ENCODE measurements at places on chromosomes 4 and X.
A peak's percentile ranks its signal among the peaks of the same experiment; 100 is the strongest.

DNA sequence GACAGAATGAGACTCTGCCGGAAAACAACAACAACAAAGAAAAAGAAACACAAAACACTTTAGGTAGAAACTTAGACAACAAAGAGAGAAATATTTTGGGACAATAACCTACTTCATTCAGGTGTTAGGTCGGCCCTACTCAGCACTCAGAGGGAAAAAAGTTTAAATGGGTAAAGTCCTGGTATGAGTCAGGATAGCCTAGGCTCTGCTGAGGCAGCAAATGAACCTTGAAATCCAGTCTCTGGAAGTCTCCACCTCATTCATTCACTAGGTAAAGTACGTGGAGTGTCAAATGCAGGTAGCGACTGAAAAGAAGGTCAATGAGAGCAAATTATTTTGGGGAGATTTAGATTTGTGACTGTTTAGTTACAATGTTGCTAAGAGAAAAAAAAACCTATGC lies 127.4 kb downstream of the FHDC1 start:
- DNase-seq: no peak

DNA sequence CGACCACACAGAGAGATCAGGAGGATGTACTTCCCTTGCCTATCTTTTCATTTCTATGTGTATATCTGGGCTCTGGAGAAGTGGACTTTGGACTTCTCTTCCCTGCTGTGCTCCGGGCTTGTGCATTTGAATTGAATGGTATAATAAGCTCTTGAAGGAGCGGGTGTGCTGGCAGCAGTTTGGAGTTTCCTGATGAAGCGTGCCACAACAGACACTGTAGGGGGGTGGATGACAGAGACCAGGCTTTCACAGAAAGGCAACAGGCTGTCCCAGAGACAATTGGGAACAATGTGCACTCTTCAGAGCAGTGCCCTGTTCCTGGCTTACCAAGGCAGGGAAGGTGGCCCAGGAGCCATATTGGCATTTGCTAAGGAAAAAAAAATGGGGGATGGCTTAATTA lies 170.1 kb downstream of the FRMPD4 start:
- DNase-seq: no peak

- DNase-seq: no peak
Measured at GRCh38 chr4:78552389-78553042, 946 bp downstream of the ANXA3 start.

DNA sequence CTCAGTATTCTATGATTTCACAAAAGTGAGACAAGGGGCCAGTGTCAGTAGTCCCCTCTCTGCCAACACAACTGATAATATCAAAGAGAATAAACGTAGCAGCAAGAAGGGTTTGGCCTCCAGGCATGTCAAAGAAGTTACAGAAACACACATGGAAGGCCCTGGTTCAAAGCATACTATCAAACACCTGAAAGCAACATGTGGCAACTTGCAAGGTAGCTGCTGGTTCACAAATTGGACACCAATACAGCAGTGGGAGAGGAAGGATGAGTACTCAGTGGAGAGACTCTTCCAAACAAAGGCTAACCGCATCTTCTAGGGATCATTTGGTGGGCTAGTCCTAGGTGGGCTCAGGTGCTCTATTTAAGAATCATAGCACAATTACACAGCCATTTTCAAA lies 74.9 kb upstream of the MAOA start:
- DNase-seq: no peak

DNA sequence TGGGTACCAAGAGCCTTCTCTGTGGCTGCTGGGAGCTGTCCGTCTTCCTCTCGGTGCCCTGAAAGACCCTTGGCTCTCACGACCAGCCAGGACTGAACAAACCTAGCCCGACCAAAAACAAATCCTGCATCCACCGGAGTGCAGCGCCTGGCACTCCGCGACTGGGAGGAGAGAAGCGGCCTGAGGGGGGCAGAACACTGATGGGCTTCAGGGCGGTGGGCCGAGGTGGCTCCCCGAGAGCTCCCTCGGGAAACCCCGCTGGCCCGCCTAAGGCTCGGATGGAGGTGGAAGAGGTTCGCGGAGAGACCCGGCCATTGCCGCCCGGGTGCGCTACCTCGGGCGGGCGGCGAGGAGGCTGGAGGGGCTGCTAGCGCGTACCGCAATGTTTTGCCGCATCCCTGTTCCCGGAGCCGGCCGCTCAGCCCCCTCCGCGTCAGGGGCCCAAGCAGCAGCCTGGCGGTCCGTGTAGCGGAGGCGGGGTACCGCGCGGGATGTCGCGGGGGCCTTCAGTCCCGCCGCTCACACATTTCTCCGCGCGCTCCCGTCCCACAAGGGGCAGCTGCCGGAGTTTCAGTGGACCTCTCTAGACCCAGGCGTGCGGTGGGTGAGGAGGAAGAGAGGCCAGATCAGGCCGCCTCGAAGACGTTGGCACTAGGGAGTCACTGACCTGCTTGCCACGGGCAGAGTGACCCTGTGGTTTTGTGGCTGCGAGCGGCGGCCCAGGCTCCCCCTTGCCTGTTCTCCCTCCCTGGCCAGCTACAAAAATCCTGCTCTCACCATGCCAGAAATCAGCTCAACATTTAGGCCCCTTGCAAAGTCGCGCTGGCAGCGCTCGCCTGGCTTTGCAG lies 2.2 kb downstream of the SLITRK4 start:
- DNase-seq: peak; percentile 80

- no peak for DNase-seq
Measured at GRCh38 chr4:10781805-10782204, 97.2 kb upstream of the CLNK start.

DNA sequence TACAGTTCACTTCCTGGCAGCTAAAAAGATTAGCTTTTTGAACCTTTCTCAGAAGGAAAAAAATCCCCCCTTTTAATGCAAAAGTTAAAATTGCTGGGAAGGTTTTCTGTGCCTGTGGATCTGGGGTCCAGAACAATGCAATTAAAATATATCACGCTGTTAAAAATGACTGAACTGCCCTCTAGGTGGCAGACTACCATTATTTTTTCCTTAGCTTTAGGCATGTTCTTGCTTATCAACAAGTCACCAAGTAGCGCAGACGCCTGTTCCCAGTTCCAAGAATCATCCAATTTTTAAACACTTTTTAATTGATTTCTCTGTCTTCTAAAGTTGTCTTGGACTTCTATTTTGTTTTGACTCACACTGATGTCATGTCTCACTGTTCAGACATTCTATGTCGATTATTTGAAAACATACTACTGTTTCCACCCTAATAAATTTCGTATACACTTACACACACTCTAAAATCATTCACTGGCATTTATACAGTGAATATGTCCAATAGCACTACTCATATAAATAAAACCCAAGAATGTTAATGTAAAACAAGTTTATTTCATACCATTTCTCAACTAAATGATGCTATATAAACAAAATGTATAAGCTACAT lies 661.6 kb downstream of the RAPGEF2 start:
- no peak for DNase-seq

- DNase-seq: no peak
Measured at GRCh38 chr4:70954032-70954431, 39.4 kb upstream of the DCK start.

DNA sequence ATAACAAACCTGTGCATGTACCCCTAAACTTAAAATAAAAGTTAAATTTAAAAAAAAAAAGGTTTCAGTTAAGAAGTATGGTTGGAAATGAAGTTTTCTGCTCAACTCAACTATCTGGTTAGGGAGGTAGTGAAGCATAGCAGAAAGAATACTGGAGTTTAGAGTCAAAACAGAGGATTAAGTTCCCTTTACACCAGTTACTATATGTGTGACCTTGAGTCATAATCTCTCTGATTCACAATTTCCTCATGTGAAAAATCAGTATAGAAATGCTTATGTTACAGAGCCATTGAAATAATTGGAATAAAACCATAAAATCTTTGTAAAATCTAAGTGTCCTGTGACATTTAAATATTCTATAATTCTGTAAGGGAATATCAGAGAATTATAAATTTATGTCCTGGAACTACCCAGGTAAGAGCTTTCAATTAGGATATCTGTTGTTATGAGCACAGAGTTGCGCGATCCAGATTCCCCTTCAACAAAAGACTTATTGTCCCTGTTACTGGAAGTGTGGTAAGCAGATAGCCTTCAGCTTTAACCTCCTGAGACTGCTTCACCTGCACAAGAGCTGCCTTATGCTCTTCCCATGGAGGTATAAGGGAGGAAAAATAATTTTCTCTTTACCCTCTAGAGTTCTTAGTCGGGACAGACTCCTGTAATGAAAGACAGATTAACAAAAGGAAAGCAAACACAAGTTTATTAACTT lies 203.8 kb upstream of the NRK start:
- DNase-seq: no peak

DNA sequence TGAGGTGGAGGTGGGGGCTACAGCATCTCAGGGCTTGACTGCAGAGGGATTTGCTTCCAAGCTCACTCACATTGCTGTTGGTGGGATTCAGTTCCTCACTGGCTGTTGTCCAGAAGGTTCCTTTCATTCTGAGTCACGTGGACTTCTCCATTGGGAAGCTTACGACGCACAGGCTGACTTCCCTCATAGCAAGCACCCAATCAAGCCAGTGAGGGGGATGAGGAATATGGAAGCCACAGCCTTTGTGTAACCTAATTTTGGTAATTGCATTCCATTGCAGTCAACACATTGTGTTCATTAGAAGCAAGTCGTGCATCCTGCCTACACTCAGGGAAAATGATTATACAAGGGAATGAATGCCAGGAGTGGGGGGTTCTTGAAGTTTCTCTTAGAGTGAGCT lies 32.7 kb upstream of the MXRA5 start:
- no peak for DNase-seq

- no peak for DNase-seq
Measured at GRCh38 chrX:150063674-150064073, 125.4 kb upstream of the EOLA2 start.

- DNase-seq: no peak
Measured at GRCh38 chrX:2933125-2933900, 4.2 kb upstream of the ARSD start.

GRCh38 chrX:118420462-118420861 lies 74.6 kb downstream of the WDR44 start:
- no peak for DNase-seq

GRCh38 chr4:169275180-169275579 lies 4.4 kb upstream of the SH3RF1 start:
- DNase-seq: no peak

GRCh38 chr4:54400188-54400587 lies 171.1 kb downstream of the PDGFRA start:
- DNase-seq: no peak

DNA sequence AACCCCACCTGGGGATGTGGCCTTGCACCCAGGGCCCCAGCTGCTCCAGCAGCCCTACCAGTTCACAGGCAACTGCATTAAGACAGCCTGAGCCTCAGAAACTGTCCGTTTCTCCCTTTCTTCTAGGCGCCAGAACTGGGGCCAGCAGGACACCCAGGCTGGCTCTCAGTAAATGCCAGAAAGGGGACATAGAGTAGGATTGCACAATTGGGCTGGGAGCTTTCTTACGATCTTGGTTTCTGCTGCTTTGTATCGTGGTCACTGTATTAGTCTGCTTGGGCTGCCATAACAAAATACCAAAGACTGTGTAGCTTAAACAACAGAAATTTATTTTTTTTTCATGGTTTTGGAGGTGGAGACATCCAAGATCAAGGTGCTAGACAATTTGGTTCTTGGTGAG lies 48.4 kb downstream of the NALF2 start:
- no peak for DNase-seq

DNA sequence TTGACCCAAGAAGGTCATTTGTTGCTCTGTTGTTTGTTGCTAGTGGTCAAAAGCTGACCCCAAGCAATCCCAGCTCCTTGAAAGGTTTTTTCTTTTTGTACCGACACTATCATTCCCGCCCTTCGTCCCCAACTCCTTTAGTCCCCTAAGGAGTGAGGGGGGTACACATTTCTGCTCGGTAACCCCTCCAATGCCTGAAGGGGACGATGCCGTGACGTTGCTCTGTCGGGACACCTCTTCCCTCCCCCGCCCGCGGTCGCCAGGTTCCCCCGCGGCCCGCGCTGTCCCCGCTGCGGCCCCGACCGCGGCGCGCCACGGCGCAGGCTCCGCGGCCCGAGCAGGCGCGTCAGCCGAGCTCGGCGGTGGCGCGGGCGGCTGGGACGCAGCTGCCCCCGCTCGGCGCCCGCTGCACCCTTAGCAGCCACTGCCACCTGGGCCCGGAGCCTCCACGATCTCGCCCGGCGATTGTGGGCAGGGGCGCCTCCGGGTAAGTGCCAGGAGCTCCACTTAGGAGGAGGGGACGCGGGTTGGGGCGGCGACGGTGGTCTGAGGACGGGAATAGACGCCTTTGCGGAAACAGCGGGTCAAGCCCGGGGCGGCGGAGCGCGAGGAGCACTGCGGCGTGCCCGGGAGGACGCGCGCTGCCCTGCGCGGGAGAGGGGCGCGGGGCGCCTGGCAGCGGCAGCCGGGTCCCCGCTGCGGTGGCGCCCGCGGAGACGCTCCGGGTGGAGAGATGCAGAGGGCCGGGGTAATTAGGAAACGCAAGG lies at the start of gene GLRB:
Gene GLRB (plus strand): TSS at position 340 of the 767 bp plus-strand sequence. CDS start 1,875 bp downstream, outside the sequence.
- peak; percentile 84 for DNase-seq

- no peak for DNase-seq
Measured at GRCh38 chr4:183960046-183960420, 54.9 kb downstream of the STOX2 start.

- no peak for DNase-seq
Measured at GRCh38 chr4:64144994-64145393, 264.3 kb downstream of the TECRL start.

- no peak for DNase-seq
Measured at GRCh38 chr4:78149751-78150542, 92.8 kb downstream of the FRAS1 start.

- no peak for DNase-seq
Measured at GRCh38 chr4:90824266-90825150, 697.3 kb downstream of the CCSER1 start.

- peak; percentile 53 for DNase-seq
Measured at GRCh38 chr4:137000432-137000831, 531.9 kb downstream of the PCDH18 start.

DNA sequence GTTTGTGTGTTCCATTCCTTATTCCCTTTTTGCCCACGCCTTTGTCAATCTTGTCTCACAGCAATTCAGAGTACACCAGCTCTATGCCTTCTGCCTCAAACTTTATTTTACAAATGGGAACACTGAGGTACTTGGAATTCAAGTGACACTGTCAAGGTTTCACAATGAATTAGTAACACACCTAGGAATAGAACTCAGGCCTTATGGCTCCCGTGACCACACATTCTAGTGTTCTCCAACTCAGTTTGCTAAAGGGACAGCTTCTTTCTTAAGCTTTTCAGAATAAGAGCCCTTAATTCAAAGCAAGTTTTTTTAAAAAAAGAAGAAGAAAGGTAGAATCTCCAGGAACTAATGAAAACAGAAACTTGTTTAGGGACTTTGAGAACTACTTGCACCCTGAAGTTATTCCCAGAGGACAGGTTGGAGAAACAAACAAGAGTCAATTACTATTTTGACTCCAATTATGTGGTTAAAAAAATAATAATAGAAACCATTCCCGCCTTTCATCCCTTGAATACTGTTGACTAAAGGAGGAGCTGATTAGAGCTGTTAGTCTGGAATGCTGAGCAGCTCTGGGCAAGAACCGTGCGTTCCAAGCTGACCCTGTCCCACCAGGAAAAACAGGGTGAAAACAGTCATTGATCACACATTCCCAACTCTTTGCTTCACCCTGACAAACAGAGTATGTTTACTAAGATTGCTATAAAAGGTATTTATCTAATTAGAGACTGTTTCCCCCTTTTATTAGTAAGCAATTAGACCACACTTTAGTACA lies 408.8 kb upstream of the CNKSR2 start:
- DNase-seq: no peak
